Large intestine (tissue), 12 donors: ENCODE measurements at places on chromosomes 5 and 9.

GRCh38 chr5:75824323-75824722, 107.1 kb upstream of the POC5 start:
- no peak for DNase-seq

- DNase-seq, result no peak
Observed at GRCh38 chr5:162852134-162852533, 585.3 kb upstream of the CCNG1 start.

- no peak for DNase-seq
Observed at GRCh38 chr5:56006094-56006493, 11.3 kb upstream of the IL6ST start.

DNA sequence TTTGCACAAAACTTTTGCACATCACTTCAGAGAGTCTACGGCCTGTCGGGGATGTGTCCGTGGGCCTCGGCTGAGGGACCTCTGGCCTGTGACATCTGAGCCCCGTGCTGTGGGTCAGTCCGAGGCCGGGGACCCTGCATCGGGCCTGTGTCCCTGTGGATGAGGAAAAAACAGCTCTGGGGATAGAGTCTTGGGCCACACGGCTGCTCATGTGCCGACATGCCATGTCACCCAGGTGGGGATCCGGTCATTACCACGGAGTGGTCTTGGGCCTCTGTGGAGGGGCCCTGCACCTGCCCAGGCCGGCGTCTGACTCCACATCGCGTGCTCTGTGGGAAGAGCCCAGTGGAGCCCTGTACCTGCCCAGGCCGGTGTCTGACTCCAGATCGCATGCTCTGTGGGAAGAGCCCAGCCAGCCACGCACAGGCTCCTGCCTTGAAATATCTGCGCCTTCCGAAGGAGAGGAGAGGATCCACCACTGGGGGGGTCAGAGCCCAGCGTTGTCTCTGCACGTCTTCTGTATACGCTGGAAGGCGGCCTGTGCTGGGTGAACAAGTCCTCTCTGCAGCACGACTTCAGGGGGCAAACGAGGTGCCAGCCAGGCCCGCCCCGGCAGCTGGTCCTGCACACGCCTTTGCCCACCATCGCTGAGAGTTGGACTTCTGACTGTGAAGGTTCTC, 27.5 kb upstream of the IRX4 start:
- DNase-seq, result no peak

DNA sequence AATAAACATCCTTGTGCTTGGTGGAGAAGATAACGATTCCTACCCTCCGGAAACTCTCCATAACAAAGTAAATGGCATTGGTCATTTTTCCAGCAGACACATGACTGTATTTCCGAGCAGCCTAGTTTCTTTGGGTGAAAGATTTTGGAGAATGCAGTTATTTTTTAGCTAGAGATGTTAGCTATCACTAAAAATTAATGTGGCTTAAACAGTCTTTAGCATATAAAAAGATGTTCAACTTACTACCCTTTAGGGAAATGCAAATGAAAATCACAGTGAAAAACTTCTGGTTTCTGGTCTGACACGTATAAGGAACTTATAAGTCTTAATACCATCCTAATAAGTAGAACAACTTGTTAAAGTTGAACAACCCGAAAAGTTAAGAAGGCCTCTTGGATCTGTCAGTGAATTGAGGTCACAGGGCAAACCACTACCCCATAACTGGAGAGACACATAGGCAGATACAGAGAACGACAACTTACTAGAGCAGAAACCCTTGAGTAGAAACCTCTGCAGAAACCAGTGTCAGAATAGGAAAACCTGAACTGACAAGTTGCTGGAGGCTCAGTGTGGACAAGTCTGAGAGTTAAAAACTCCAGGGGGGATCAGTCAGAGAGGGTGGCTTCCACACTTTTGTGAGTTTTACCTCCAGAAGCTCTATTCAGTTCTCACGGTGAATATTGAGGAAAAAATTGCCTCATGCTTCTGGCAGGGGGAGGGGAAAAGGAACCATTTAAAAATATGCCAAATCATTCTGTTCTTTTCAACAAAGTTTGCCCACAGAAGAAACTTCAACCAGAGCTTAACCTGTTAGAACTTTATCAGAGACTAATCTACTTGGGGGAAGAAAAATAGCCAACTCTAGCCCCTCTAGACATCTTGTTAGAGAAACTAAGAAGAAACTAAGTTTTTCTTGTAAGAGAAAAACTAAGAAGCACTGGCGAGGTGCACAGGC, 325.2 kb upstream of the RPS23 start:
- DNase-seq, result no peak

DNA sequence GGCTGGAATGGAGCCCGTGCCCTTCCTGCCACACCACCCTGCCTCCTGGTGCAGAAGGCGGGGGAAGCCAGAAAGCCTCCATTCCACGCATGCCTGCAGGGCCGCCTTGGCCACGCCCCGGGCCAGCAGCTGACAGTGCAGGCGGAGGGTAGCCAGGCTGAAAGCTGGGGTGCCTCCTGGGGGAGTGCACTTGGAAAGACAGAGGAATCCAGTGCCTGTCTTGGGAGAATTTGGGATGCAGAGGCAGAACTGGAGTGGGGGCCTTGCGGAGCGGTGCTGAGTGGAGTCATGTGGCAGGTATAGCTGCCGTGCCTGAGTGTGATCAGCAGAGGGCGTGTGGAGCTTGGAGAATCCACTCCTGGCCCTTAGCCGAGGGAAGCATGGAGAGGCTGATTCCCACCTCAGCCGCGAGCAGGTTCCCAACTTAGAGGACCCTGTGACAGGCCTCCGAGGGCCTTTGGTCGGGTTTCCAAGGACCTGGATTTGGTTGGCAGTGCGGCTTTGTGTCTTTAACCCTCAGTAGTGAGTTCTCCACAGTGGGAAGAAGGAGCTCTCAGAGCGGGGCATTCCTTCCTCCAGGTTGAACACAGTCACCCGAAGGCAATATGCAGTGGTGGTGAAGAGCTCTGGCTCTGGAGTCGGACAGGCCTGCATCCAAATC, 9.1 kb upstream of the URM1 start:
- DNase-seq, result peak; percentile 74

DNA sequence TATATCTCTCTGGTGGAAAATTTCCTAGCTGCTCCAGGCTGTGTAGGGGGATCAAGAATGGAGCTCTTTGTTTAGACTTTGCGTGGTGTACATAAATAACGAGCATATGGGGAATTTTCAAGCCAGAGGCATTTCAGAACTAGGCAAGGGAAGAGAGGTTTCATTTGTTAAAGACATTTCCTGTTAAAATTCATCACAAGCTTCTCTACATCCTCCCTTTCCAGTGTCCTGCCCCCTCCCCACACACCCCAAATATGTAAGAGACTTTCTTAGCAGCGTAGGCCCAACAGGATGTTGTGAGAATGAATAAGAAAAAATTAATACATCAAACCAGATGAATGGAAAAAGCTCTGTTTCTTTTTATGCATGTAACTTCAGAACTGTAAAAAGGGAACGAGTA, 150.3 kb downstream of the GPBP1 start:
- DNase-seq, result peak; percentile 11

GRCh38 chr9:133074111-133074651, 12.4 kb downstream of the CEL start:
- peak; percentile 59 for DNase-seq

DNA sequence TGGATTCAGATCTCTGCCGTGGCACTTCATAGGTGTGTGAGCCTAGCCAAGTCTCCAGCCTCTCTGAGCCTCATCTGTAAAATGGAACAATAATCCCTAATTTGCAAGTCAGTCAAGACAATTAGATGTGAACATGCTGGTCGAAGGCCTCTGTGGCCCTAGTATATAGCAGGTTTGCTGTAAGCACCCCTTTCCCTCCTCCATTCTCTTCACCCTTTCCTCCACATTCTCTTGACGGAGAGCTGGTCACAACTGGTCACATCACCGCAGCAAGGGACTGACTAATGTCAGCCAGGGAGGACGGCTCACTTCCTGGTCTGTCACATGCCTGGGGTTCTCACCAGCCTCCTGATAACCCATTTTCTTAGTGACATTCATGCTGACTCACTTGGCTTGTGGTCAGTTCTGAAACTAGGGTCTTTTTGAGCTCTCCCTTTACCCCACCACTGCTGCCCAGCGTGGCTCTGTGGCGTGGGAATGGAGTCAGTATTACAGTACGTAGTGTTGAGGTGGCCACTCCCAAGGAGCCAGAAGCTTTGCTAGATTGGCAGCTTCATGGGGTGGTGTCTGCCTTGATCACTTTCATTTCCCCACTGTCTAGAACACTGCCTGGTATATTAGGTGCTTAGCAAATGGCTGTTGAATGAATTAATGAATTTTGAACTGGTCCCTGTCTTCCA, 47.8 kb downstream of the ERGIC1 start:
- no peak for DNase-seq

GRCh38 chr9:18698992-18699391, 225.0 kb downstream of the ADAMTSL1 start:
- DNase-seq, result no peak

GRCh38 chr5:1005904-1006655, 2.5 kb upstream of the NKD2 start:
- DNase-seq, result peak; percentile 47

GRCh38 chr9:129664746-129665388, 580 bp upstream of the PRRX2 start:
- DNase-seq, result no peak

DNA sequence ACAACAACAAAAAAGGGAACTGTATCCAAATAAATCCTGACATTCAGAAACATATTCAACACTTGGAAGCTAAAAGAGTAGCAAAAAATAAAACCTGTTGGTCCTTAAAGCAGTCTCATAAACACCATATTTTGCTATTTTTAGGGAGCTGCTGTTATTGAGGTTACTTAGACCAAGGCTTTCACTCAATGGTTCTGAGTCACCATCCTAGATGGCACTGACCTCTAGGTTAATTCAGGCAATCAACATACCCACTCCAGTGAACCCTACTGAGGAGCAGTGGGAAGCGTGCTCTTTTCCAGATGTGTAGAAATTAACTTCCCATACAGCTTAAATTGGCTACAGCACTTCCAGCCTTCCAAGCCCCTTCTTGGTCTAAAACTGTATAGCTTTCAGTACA, 5.2 kb downstream of the GNAQ start:
- DNase-seq, result no peak

DNA sequence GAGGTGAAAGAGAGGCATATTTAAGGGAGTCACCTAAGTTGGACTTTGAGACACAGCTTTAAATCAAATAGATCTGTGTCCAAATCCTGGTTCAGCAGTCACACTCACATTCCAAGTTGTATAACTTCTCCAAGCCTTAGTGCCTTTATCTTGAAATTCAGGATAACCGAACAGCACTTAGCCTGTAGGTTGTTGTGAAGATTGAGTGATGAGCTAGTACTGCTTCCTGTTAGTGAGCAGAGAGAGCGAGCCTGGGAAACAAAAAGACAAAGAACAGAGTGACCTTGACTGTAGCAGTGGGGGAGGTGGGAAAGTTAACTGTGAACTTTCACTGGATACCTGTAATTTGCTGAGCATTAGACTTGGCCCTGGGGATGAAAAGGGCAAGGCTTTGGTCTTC, 22.4 kb downstream of the MAML1 start:
- peak; percentile 34 for DNase-seq

DNA sequence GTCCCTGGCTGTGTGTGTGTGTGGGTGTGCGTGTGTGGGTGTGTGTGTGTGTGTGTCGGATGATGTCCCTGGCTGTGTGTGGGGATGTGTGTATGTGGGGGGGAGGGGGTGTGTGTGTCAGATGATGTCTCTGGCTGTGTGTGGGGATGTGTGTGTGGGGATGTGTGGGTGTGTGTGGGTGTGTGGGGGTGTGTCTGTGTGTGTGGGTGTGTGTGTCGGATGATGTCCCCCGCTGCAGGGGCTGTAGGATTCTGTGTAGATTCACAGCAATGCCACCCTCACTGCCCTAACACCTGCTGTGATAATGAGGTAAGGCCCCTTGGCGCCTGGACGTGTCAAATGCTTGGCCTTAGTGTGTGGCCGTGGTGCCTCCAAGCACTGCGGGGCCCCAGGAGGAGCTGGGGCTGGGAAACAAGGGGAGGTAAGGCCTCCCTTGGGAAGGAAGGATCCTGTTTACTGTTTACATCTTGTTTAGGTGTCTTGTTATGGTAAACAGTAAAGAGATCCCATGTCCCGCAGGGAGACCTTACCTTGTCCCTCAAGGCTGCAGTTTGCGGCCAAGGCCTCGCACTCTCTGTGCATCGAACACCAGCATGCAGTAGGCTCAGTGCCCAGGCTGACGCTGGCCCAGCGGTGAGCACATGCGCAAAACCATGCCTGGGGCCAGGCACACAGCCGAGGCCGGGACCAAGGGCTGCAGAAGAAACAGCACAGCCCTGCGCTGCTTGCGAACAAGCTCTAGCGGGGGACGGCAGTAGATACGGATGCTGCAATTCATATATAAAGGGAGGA, 24.1 kb downstream of the AHRR start:
- no peak for DNase-seq

- DNase-seq, result no peak
Observed at GRCh38 chr5:138240650-138241385, 27.7 kb upstream of the CDC23 start.

GRCh38 chr5:122315521-122315920, 3.5 kb downstream of the SNCAIP start:
- no peak for DNase-seq

DNA sequence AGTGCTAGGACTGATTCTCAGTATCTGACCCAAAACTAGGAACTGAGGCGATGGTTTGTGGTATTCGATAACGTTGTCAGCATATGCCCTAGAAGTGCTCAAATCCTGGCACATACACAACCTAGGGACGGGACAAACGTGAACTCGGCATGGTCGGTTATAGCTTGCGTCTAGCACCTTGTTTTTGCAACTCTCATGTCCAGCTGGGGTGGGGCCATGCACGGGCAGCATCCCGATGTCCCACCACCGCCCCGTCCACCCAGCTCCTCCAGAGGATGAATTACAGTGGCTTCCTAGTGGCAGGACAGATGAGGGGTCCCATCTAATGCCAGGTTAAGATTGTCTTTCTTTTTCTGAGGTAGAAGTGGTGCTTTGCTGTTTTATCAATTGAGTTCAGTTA, 31.6 kb downstream of the PROP1 start:
- DNase-seq, result no peak

GRCh38 chr9:101235105-101235866, 149.5 kb downstream of the BAAT start:
- DNase-seq, result peak; percentile 25

GRCh38 chr9:32550150-32550561, 2.0 kb upstream of the SMIM27 start:
- no peak for DNase-seq

GRCh38 chr9:8560560-8561525, 761.3 kb upstream of the DMAC1 start:
- DNase-seq, result no peak

GRCh38 chr9:133547116-133547515, 12.6 kb downstream of the ADAMTSL2 start:
- no peak for DNase-seq

DNA sequence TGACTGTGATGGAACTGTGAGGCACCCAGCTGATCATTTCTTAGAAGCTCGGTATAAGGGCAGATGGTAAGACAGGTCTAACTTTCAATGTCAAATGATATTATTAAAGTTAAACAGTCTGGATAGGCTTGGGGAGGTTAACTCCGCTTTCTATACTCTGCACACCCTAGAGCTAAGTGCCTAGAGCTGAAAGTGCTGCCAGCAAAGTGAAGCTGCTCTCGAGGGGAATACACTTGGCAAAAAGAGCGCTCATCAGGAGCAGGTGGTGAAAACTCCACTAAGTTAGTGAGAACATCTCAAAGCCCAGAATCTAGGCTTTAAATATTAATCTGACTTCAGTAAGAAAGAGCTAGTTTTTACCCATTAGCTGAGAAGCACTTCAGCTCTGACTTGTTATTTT, 349.6 kb upstream of the SLC30A5 start:
- DNase-seq, result no peak

- no peak for DNase-seq
Observed at GRCh38 chr5:97363577-97363976, 180.5 kb upstream of the RIOK2 start.
